Heart right ventricle (tissue), 16 donors: ENCODE measurements at places on chromosomes 2 and 18.
A peak's percentile ranks its signal among the peaks of the same experiment; 100 is the strongest.

- peak; percentile 84 for DNase-seq
These were observed 12.8 kb downstream of the ATP6V1B1 start for GRCh38 chr2:70948337-70949003.

GRCh38 chr18:39007031-39007902 lies 1441.7 kb upstream of the CELF4 start:
- DNase-seq = no peak

DNA sequence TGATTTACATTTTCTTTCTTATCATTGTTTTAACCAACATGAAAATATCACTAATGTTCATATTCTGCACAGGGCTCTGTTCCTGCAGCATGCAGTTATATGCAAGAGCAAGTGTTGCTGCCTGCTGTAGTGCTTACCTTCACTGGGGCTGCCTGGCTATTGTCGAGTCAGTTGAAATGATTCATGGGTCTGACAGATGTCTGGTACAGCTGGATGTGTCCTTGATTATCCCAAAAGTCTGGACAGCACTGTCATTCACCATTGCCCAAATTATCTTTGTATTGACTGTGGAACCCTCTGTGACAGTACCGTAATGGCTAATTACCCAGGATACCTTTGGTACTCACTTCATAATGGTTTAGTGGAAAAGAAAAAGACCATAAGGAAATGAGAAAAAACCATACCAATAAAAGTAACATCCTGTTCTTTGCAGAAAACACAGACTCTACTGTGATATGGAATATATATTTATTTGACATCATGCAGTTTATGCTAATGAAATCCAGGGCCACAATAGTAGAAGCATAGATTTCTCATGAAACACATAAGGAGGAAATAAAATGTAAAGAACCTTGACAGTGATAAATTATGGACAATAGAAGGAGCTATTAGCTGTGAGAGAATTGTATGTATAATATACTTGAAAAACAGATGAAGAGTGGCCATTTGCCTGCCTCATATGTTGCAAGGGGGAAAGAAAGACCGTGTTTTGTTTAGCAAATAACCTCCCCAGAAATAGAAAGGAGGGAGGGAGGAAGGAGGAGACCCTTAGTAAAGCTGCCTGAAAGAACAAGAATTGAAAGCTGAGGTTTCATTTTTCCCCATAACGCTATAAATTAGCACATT lies 249.8 kb upstream of the ATP5MC3 start:
- no peak for DNase-seq

DNA sequence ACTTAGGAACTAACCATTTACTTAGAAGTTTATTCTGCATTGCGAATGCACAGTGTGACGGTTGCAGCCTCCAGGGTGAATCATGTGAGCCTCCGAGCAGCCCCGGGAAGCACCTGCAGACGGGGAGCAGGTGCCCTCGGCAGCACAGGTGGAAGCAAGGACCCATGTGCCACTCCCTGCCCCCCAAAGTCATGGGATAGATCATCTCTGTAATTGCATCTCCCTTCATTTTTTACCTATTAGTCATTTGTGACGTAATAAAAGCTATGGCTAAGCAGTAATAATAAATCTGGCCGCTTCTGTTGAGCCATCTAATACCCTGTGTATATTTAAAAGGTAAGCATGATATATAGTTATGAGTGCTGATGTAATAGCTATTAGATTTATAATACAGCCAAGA lies 97.2 kb downstream of the PTGR3 start:
- no peak for DNase-seq

DNA sequence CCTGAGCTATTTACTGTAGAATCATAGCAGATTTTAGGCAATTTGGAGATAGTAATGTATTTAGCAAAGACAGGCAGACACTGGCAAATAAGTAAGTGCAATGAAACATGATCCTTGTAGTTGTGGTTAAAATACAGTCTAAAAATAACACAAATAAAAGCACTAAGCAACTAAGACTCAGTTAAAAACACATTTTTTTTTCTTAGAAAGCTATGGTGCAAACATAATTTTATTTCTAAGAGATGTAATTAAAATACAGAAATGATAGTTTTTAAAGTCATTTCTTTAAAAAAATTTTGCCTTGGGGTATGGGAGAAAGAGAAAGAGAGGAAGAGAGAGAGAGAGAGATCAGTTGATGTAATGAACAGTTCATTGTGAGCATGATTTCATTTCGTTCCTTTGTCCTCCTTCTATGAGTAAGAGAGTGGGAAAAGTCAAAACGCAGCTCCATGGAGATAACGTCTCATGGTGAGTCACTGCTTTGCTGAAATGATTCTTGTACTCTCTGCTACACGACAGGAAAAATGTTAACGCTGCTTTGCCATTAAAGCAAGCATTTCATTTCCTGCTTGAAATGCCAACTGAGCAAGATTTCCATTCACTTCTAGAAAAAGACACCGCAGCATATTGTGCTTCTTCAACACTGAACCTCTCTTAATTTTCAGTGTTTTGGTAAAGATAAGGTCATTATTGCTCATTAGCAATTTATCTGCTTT lies 61.3 kb upstream of the PGAP1 start:
- no peak for DNase-seq

GRCh38 chr18:42131066-42131929 lies 176.3 kb downstream of the PIK3C3 start:
- no peak for DNase-seq

GRCh38 chr18:78675231-78675630 lies 304.4 kb upstream of the SALL3 start:
- no peak for DNase-seq

GRCh38 chr2:226905718-226906117 lies 69.9 kb downstream of the RHBDD1 start:
- DNase-seq = no peak

DNA sequence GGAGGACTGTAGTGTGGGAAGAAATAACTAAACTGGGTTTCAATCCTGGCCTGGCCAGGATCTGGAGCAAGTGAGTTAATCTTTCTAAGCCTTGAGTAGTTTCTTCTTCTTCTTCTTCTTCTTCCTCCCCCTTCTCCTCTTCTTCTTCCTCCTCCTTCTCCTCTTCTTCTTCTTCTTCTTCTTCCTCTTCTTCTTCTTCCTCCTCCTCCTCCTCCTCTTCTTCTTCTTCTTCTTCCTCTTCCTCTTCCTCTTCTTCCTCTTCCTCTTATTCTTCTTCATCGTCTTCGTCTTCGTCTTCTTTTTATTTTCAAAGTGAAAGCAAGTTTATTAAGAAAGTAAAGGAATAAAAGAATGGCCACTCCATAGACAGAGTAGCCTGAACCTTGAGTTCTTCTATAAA lies 6.5 kb upstream of the IL1RN start:
- DNase-seq = no peak

DNA sequence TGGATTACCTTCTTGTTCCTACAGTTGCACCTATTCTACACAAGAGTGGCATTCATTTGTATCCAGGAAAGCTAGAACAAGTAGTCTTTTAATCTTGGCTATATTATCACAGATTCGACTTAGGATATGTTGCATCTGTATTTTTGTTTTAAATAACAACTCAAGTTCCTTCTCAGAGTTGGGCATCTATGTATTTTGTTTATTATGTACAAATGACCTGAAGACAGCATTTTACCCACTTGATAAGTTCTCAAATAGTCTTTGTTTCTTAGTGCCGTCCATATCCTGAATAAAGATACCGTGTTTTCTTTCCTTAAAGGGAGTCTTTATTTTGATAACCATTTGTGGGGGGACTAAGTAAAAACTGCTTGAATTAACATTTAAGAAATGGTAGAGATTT lies 2.9 kb downstream of the ITPRID2 start:
- no peak for DNase-seq

- no peak for DNase-seq
These were observed 1050.7 kb upstream of the CELF4 start for GRCh38 chr18:38616306-38616705.

DNA sequence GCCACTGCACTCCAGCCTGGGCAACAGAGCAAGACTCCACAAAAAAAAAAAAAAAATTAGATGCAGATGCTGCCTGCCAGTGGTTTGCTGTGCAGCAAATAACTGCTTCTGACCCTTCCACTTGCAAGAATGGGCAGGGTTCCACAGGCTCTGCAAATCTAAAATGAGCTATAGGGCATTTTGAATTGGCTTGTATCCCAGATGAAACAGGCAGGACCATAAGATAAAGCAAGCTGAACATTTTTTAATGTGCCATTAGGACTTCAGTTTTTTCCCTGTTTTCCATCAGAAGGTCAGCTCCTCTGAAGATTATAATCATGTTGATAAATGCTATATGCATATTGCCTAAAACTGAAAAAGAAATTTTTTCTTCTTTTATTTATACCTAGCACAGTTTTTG lies 15.7 kb upstream of the FZD7 start:
- DNase-seq = peak; percentile 49

GRCh38 chr2:31109633-31110192 lies 28.5 kb downstream of the GALNT14 start:
- no peak for DNase-seq

- no peak for DNase-seq
These were observed 39.0 kb downstream of the BOK start for GRCh38 chr2:241597561-241597960.

GRCh38 chr2:199806179-199806578 lies 44.8 kb downstream of the FTCDNL1 start:
- no peak for DNase-seq

DNA sequence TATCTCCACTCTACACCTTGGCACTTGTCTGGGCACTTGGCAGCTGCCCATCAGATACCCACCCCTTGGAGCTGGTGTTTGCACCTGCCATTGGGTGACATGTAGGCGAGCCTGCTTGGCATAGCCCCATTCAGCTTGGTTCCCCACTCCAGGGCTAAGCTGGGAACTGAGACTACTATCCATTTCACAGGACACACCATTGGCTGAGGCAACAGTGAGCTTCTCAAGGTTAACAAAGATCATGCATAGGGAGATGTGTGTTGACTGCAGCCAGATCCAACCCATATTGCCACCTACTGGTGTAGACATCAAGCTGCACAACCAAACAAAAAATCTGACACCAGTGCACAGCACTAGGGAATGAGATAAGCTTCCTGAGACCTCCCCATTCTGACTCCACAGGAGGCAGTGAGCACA lies 1389.8 kb upstream of the TMEFF2 start:
- no peak for DNase-seq

DNA sequence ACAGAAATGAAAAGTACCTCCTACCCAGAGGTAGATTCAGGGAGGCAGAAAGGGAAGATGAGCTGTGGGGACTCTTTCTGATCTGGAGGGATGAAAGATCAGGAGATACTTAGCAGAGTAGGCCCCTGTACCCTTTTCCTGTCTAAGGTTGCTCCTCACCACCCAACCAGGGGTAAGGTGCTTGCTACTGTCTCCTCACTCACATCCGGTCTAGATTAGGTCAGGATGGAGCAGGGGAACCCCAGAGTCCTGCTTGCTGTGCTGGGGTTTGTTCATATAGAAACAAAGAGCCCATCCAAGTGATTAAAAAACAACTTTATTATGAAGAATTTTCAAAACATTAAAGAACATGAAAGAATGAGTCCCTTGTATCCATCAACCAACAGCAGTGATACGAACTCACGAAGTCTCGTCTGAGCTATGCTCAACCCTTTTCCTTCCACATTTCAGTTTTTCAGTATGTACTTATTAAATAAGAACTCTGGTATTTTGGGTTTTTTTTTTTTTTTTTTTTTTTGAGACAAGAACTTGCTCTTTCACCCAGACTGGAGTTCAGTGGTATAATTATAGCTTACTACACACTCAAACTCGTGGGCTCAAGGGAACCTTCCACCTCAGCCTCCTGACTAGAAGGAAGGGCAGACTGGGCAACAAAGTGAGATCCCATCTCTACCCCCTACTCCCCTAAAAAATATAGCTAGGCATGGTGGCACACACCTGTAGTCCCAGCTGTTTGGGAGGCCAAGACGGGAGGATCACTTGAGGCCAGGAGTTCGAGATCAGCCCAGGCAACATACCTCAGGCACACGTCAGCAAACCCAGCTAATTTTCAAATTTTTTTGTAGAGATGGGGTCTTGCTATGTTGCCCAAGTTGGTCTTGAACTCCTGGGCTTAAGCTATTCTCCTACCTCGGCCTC lies 28.5 kb upstream of the MCFD2 start:
- DNase-seq = no peak

- no peak for DNase-seq
These were observed at the start of gene VAMP5 for GRCh38 chr2:85584354-85584856. Gene VAMP5, plus strand, starts transcription at chr2:85584431. Its CDS starts 60 bp downstream, at chr2:85584491.

DNA sequence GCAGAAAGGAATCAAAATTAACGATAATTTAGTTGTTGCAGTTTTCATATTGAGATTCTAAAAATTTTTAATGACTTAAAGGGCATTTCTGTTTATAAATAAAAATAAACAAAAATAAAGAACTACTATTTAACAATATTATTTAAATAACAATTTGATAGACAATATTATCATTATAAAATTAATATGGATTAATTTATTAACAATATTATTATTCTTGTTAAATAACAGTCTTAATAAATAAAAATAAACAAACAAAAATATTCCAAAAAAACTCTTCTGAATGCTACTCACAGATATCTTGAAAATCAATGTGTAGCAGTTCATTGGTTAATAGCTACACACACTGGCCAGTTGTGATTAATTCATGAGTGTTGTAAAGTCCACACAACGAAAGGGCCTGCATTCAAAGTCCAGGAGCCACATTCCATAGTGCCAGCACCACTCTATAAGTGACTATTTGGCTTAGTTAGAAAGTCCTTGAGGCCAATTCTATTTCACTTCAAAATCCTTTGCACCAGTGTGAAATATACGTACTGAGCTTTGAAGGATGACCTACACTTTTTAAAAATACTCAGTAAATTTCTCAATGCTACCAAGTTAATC lies 117.1 kb downstream of the ZNF521 start:
- no peak for DNase-seq

- DNase-seq = no peak
These were observed 7.7 kb downstream of the SERPINB2 start for GRCh38 chr18:63895190-63895589.

GRCh38 chr2:191929288-191929687 lies 82.4 kb upstream of the CAVIN2 start:
- DNase-seq = no peak
